ENCODE measurements at places on chromosomes 2 and 18. TPM values are rescaled to one million over a fixed set of nuclear protein-coding genes. Genes with fewer than 3 reads are reported as not detected.
A peak's percentile ranks its signal among the peaks of the same experiment; 100 is the strongest.

CNTNAP5 gene
- not detected for total RNA-seq

MC5R gene
- total RNA-seq, result not detected

DNA sequence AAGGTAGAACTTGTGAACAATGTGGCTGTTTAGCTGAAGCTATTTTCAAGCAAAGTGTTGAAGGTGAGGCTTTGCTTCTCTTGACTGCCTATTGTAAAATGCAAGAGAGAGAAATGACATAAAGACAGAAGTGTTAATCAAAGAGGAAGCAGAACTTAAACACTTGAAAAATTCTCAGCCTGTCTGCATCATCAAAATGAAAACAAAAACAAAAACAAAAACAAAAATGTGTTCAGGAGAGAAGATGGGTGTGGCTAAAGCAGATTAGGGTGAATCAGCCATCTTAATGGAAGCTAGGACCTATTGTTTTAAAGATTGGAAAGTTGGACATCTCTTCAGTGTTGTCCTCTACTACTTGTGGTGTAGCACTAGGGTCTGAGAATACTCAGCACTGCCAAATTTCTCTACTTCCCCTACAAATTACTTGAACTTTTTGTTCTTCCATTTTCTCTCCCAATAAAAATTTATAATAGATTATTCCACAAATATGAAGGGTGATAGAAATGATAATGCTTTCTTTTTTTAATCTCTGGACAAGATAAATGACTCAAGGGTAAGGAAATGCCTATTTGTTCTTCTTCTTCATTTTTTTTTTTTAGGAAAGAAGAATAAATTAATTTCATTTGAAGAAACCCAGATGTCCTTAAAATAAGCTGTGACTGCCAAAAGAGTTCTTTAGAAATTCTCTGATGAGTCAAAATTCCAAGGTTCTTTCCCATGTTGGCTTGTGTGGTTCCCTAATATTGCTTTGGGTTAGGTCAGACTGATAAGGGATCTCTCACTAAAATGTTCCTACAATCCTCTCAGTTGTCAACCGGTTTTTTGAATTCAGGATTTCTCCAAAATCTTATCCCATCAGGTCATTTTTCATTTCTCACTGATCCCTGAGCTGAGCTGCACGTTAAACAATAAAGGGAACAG, 571.2 kb upstream of the ZEB2 start:
- no peak for DNase-seq

DNER gene
- total RNA-seq, result not detected

STRADB gene
- 18.6 TPM for total RNA-seq

DNA sequence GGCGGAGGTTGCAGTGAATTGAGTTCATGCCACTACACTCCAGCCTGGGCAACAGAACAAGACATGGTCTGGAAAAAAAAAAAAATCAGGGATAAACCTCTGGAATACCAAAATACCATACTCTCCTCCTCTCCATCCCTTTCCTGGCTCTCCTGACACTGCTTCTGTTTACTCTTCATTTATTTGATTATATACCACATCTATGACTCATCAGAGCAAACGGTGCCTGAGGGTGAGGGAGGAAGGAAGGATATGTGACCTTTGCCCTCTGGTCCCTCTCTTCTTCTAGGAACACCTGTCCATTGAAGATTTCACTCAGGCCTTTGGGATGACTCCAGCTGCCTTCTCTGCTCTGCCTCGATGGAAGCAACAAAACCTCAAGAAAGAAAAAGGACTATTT, 30.0 kb downstream of the VIL1 start:
- DNase-seq, result peak; percentile 58

PPIL3 gene
- 20.6 TPM for total RNA-seq

GRCh38 chr2:106858810-106859209, 27.2 kb downstream of the ST6GAL2 start:
- DNase-seq, result no peak

- no peak for DNase-seq
These were observed 281.1 kb upstream of the POU3F3 start for GRCh38 chr2:104572834-104573233.

DNA sequence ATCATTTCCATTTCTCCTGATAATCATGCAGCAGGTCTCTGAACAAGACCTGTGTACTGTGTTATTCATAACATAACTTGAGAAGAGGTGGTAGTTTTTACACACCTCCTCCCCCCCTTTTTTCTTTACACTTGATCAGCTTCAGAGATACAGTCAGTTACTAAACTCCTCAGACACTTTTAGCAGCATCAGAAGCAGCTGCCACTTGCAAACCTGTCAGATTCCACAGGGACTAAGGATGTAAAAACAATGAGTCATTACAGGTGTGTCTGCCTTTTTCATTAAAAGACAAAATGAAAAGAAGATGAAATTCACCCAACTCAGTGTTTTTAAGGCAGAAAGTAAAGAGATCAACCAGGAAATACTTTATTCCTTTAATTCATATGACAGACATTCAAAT, 254.0 kb downstream of the NRXN1 start:
- no peak for DNase-seq

- DNase-seq, result peak; percentile 78
These were observed 43.2 kb upstream of the NOSTRIN start for GRCh38 chr2:168758970-168759820.

GRCh38 chr18:68148863-68149262, 566.0 kb downstream of the TMX3 start:
- no peak for DNase-seq

- no peak for DNase-seq
These were observed 75.2 kb downstream of the TMEFF2 start for GRCh38 chr2:192119536-192119935.

DNA sequence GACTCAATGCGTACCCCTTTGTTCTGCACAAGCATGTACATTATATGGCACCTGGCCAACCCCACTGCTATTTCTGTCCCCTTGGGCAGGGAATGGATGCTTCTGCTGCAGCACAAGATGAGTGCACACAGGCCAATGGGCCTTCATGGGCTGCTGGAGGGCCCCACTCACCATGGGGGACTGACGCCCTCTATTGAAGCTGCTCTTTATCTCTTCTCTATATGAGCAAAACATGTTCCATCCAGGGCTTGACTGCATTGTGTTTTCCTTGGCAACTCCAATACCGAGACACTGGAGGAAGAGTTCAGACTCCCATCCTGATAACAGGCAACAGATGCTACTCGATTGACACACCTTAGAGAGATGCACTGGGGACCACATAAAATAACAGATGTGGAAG, 251.6 kb upstream of the NCKAP5 start:
- peak; percentile 32 for DNase-seq

DNA sequence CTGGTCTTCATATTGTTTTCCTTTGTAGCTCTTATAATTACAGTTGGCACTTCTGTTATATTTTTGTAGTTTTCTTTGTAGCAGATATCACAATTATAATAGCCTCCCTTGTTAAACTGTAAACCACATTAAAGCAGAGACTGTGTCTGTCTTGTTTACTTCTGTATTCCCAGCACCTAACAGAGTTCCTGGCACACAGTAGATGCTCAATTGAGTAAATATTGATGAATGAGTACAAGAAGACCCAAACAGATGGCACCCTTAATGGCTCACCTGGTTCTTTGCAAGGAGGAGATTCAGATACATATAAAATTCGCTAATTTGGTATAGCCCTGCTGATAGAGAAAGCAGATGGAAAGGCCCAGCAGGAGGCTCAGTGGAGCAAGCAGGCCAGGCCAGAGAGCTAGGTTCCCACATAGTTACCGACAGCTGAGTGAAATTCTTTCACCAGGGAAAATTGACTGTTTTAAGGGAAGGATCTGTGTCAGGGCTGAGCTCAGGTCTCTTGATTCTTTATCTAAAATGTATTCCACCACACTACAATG, 120.1 kb downstream of the NUP35 start:
- no peak for DNase-seq

DNA sequence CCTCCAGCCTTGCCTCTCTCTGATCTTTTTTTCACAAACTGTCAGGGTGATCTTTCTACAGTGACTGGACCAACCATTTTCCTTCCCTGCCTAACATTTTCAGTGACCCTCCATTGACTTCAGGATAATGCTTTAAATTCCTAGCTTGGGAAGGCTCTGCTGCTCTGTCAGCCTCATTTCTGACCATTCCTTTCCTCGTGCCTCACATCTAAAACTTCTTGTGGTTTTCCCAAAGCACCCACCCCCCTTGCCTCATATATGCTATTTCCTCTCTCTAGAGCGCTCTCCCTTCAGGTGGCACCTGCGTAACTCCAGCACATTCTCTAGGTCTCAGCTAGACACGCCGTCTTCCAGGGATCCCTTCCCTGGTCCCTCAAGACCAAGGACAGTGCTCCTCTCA, 37.2 kb downstream of the DRC1 start:
- DNase-seq, result no peak

DNA sequence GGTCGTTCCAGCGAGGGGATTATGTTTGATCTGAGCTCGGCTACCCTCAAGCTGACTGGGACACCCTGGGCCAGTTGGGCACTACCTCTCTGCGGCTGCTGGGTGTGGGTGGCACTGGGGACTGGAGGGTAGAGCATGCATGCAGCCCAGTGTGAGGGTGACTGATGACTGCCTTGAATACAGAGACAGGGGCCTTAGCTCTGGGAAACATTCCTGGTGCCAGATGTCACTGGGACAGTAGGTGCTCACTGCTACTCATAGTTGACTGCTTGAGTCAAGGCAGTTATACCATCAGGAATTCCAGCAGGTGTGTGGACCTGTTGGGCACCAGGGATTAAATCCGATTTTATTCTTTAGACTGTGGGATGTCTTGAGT, 33.6 kb upstream of the ATP6V1B1 start:
- DNase-seq, result no peak

DNA sequence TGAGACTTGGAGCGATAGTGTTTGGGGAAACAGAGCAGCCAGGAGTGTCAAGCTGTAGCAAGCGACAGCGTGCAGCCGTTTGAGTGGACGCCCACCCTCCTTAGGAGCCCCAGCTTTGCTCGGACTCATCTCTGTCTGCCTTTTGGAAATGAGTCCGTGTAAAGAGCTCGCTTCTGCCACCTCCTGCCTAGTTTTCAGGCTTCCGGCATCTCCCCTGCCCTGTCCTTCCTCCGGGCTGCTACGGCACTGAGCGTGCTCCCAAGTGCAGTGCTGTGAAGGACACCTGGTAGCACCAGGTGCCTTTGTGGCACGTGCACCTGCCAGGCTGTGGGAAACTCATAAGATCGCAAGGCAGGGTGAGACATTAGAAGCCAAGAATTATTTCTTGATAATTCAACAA, 117.1 kb downstream of the RNF144A start:
- peak; percentile 19 for DNase-seq

CHRNG gene
- total RNA-seq, result not detected

All from dermis blood vessel endothelial cell (primary cell).